ENCODE measurements at places on chromosomes 7 and 10.

- DNase-seq, result no peak
Observed at GRCh38 chr7:15236952-15237351, 324.9 kb downstream of the AGMO start.

GRCh38 chr10:128213156-128213555 is 86.9 kb upstream of the MKI67 start:
- DNase-seq, result no peak

GRCh38 chr7:32092346-32092745 is 22.1 kb upstream of the PDE1C start:
- no peak for DNase-seq

- no peak for DNase-seq
Observed at GRCh38 chr10:84440781-84441180, 112.4 kb downstream of the CCSER2 start.

- DNase-seq, result no peak
Observed at GRCh38 chr10:5400468-5401240, 4.0 kb downstream of the TUBAL3 start.

DNA sequence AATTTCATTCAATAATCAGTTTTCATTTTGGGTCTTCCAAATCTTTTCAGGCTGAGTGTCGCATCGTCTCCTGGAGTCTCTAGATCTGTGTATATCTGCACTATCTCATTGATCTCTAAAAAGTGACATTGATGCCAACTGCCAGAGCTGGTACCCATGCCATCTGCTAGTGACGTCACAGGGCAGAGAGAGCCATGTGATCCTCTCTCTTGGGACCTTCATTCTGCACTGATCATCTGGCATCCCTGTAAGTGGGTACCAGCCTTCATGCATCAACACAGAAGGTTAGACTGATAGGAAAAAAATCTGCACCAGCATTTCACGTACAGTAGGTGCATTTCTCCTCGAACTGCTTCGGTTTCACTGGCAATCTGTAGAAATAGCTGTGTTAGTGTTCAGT is at the start of gene NEUROD6:
TSS of gene NEUROD6 (minus strand) at position 124 of the 400 bp plus-strand sequence. CDS start 1,458 bp downstream, outside the sequence.
- no peak for DNase-seq

DNA sequence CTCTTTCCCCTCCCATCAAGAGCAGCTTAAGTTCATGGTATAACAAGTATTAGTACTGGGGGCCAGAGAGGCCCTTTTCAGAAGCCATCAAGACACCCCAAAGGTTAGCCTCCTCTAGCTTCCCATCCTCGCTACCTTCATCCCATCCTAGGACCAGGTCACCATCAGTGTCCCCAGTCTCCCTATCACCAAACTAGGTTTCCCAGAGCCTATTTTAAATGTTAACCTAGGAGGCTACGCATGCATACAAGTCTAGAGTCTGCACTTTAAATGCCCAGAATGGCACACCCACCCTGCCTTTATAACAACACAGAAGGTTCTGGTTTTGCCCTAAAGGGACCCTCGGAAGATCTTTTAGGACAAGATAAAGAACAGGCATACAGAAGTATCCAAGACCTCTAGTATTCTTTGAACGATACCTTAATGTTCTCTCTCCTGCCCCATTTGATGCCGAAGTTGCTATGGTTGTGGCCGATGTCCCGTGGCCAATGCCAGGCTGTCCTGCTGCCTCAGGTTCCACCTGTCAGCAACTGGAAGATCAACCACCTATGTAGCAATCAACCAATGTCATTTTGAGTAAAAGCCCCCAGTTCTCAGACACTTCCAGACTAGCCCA is 2.2 kb downstream of the GPRIN2 start:
- DNase-seq, result no peak

DNA sequence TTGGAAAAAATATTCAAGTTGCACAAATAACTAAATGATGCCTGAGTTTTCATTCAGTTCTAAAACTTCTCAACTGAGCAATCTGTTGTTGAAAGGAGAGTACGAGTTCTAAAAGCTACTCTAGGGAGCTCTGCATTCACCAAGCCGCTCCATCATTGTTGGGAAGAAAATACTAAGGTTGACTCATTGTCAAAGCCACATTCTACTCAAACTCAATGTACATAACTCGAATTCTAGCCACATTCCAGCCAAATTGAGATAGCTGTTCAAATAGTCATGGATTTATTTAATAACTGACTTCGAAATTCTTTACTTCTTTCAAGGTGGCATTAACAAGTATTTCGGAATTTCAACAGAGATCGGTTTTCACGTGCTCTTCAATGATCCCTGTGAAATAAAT is 63.4 kb downstream of the KIAA1217 start:
- no peak for DNase-seq

- no peak for DNase-seq
Observed at GRCh38 chr10:64080071-64080470, 558.9 kb downstream of the REEP3 start.

DNA sequence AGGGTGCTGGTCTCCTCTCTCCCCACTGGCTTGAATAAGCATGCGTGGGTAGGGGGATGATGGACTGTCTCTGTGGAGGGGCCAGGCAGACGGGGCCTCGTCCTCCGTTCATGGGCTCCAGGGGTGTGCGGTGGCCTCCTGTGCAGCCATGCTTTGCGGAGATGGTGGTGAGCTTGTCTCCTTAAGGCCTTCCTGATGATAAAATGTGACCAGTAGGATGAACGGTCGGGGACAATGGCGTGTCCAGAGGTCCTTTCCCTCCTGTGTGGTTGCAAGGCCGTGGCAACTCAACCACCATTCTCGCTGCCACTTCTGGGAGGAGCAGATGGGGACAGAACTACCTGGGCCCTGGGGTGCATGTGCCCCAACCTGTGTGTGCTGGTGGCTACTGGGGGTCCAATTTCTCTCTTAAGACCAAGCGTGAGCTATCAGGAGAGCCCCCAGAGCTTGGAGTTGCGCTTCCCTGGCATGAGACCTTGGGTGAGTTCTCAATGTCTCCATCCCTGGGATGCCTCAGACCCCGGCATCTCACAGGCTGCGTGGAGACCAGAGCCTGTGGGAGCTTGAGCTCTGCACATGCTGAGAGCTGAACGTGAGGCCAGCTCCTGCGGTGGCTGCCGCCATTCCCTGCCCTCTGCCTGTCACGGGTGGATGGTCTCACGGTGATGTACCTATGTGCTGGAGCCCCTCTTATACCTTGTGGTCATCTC is 112.2 kb downstream of the INPP5A start:
- no peak for DNase-seq

- no peak for DNase-seq
Observed at GRCh38 chr7:40845943-40846342, 711.1 kb downstream of the SUGCT start.

- peak; percentile 17 for DNase-seq
Observed at GRCh38 chr7:116400522-116400921, 99.0 kb upstream of the CAV2 start.

DNA sequence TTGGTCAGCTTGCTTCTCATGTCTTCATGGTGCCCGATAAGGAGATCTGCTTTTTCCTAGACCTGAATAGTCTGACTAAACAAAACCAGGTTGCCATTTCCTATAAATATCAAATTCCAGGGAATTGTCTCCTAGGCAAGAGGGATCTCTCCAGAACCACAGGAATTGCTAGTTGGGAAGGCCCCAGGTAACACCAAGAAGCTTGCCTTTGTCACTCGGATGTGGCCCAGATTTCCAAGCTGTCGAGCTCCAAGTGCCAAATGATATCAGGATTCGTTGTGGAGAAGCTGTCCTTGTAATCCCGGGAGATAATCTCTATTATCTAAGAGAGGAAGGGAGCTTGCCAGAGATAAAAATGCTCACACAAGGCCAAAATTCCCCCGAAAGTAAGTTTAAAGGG is 1288.5 kb upstream of the AUTS2 start:
- no peak for DNase-seq

GRCh38 chr7:32905175-32905662 is 13.7 kb upstream of the KBTBD2 start:
- peak; percentile 93 for DNase-seq

GRCh38 chr10:131323025-131323424 is 11.5 kb upstream of the TCERG1L start:
- no peak for DNase-seq

DNA sequence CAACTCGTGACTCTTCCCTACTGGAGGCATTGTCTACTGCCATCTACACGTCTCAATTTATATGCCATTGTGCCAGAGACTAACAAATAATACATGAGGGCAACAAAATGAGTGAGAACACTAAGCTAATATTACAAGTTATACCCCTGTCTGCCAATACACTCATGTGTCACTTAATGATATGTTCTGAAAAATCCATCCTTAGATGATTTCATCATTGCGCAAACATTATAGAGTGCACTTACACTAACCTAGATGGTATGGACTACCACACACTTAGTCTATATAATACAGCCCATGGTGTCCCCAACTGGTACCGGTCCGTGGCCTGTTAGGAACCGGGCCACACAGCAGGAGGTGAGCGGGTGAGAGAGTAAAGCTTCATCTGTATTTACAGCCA is 64.3 kb upstream of the CTNNA3 start:
- no peak for DNase-seq

GRCh38 chr7:18212758-18213157 is 185.1 kb upstream of the PRPS1L1 start:
- DNase-seq, result peak; percentile 84

- peak; percentile 61 for DNase-seq
Observed at GRCh38 chr10:77801474-77802161, 124.9 kb downstream of the DLG5 start.

DNA sequence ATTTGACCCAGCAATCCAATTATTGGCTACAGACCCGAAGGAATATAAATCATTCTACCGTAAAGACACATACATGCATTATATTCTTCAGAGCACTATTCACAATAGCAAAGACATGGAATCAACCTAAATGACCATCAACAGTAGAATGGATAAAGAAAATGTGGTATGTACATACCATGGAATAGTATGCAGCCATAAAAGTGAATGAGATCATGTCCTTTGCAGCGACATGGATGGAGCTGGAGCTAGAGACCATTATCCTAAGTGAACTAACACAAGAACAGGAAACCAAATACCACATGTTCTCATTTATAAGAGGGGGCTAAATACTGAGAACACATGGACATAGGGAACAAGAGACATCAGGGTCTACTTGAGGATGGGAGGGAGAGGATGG is 44.0 kb downstream of the LMBR1 start:
- no peak for DNase-seq

DNA sequence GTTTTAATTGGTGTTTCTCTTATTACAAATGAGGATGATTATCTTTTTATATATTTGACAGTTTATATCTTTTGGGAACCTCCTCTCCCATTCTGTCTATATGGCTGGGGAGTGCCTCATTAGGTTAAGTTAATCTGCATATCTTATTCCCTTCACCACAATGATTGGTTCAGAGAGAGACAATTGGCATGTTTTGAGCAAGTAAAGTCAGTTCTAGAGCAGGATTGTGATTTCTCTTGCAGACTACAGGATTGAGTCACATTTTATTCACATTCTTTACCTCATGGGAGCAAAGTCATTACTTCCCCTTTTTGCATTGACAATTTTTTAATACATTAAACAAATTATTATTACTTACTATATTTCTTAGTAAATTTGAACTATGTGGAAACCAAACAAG is 345.6 kb downstream of the MDFIC start:
- DNase-seq, result no peak

- no peak for DNase-seq
Observed at GRCh38 chr10:11017570-11018431, at the start of gene CELF2. CELF2 (plus strand) TSS chr10:11017872; CDS start chr10:11018090, 218 bp downstream.

DNA sequence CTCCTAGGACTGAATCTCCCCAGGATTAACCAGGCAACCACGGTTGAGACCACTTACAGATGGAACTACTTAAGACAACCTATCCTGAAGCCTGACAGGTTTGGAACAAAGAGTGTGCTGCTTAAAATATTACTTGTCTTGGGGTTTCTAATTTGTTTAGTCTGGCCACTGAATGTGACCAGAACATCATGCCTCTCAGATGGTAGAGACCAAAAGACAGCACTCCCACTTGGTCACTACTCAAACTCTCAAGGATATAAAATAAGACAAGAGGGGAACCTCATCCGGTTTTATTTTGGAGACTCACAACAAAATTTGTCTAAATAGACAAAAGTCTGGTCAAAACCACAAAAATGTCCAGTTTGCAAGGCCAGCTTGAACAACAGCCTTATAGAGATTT is 15.3 kb downstream of the MRPL32 start:
- DNase-seq, result no peak

GRCh38 chr7:158237672-158238335 is 349.8 kb downstream of the PTPRN2 start:
- no peak for DNase-seq

- no peak for DNase-seq
Observed at GRCh38 chr10:81108516-81109199, 571.0 kb downstream of the SH2D4B start.

- no peak for DNase-seq
Observed at GRCh38 chr10:101116754-101117153, 14.3 kb upstream of the TLX1 start.

DNA sequence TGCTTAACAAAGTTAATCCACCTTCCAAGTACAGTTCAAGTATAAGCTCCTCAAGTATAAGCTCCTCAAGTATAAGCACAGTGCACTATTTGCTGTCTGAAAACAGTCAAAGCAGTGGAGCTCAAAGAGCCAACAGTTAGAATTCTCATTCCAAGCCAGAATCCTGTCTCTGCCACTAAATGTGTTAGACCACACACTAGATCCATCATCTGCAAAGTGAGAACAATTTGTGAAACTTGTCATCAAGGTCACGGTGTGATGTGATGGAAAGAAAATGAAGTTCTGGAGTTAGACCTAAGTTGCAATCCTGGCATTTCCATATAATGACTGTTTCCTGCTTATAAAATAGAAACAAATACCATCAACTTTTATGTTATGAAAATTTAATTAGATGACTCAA is 602.5 kb downstream of the TNS3 start:
- no peak for DNase-seq

GRCh38 chr10:22626784-22627183 is 87.6 kb downstream of the PIP4K2A start:
- DNase-seq, result no peak

DNA sequence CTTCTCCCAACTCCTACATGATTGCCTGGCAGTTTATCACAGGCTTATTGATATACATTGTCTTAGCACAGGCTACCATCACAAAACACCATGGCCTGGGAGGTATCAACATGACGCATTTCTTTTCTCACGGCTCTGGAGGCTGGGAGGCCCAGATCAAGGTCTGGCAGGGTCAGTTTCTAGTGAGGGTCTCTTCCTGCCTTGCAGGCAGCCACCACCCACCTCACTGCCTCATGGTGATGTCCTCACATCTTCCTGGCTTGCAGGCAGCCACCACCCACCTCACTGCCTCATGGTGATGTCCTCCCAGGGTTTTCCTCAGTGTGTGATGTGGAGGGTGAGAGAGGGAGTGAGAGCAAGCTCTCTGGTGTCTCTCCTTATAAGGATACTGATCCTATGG is 599.3 kb upstream of the MKI67 start:
- DNase-seq, result no peak

DNA sequence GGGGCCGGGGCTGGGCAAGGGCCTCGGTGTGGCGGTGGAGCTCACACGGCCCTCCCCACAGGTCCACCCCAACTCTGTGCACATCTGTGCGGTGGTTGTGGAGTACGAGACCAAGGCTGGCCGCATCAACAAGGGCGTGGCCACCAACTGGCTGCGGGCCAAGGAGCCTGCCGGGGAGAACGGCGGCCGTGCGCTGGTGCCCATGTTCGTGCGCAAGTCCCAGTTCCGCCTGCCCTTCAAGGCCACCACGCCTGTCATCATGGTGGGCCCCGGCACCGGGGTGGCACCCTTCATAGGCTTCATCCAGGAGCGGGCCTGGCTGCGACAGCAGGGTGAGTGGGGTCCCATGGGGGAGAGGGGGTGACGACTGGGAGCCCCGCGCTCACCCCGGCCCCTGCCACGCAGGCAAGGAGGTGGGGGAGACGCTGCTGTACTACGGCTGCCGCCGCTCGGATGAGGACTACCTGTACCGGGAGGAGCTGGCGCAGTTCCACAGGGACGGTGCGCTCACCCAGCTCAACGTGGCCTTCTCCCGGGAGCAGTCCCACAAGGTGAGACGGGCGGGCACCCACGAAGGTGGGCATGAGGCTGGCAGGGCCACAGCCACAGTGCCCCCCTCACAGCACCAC is 8.8 kb downstream of the TMEM120A start:
- DNase-seq, result peak; percentile 31
